ENCODE measurements at places on chromosomes 2 and 18.
A peak's percentile ranks its signal among the peaks of the same experiment; 100 is the strongest.

GRCh38 chr2:73776381-73776780 is 3.5 kb downstream of the DUSP11 start:
- DNase-seq: peak; percentile 56

- DNase-seq: peak; percentile 59
These were observed 901 bp downstream of the ICA1L start for GRCh38 chr2:202870431-202871299.

DNA sequence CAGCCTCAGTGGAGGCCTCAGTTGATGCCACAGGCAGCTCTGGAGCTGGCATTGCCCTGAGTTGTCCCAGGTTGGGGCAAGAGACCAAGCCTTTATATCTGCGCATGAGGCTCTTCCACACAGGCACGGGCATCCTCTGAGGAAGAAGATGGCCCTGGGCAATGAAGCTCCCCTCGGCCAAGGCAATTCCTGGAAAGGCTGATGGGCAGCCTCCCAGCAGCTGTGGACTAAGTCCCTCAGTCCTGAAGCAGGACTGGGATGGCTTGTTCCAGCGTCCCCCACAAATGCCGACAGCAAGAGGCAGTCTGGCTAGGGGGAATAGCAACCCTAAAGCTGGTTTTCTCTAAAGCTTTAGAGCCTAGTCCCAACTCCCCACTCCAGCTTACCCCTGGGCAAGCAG is 90.0 kb downstream of the TFCP2L1 start:
- no peak for DNase-seq

DNA sequence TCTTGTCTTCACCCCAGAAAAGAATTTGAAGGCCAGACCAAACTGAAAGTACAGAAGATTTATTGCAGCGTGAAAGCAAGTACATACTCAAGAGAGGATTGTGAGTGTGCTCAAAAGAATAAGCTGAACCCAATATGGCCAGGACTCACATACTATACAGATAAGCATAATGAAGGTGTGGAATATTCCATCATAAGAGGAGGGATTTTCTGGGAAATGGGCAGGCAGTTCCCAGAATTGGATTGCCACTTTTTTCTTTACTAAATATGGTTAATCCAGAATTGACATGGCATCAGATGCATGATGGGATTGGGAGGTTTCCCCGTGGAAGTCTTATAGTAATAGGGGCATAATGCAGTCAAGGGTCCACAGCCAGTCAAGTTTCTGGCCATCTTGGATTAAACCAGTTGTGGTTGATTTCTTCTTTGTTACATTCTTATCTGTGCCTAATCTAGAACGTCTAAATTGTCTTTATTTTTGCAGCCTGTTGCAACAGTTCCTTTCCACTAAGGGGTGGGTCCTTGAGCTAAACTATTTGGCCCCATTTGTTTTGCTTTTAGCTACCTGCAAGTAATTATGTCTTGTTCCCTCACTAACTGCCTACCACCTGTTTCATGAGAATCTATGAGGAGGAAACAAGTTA is 9.0 kb downstream of the SP140L start:
- DNase-seq: no peak

GRCh38 chr18:36770315-36770946 is 58.4 kb downstream of the TPGS2 start:
- DNase-seq: no peak

DNA sequence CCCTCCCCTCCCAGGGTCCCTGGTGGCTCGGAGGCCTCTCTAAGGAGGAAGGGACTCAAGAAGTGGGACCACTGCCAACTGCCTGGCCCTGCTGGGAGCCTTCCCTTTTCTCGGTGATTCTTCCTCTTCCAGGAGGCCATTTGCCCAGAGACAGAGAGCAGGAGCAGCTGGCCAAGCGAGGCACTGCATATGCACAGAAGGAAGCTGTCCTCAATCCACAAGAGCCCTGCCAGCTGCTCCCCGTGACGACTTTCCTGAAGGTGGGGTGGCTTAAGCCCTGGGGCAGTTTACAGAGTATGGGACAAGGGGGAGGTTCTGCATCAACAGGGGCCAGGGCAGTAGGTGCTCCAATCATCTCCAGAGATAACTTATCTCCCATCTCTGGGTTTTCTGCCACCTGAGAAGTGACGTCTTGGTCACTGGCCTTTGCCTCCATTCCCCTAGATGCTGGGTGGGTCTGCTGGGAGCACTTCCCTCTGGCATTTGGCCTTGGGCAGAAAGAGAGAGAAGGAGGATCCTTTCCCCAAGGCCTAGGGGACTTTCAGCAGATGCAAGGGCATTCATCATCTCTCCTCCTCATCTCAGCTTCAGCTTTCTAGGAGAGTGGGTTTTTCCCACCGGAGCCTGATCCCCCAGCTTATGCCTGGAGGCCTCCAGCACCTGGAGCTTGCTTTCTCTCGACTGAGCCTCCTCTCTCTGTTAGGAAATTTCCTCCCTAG is 28.5 kb downstream of the CIB4 start:
- no peak for DNase-seq

- no peak for DNase-seq
These were observed 88.6 kb downstream of the ACVR1C start for GRCh38 chr2:157540102-157540501.

GRCh38 chr2:102782933-102783332 is 21.1 kb downstream of the TMEM182 start:
- no peak for DNase-seq

DNA sequence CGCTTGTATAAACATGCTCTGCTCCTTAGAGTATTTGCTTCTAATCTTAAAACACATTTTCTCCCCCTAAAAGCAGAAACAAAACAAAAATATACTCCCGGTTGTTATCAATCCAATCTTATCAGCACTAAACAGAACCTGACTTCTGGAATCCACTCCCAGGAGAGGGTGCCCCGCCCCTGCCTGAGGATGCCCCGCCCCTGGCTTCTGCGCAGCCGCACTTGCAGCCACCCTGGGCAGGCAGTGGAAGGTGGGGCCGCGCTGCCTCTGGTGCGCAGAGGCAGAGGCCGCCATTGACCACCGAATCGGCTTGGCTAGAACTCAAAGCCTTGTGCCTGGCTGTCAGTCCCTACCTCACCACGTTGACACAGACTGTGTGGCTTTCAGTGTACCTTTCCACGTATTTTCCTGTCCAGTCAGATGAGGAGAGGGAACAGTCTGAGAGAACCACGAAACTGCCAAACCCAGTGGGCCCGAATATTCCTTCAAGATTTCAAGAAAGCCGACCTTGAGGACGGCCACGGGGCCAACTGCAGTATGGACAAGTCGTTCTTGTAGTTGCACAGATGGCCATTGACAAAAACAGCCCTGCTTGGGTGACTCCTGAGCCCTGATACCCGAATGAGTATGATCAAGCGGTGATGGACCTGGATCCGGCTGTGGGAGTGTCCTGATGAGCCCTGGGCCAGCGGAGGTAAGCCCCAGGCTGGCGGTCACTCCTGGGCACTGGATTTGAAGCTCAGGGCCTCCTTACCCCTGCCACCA is 46.2 kb upstream of the ARHGAP28 start:
- no peak for DNase-seq

GRCh38 chr18:59123588-59124369 is 15.9 kb upstream of the SEC11C start:
- DNase-seq: peak; percentile 96

- no peak for DNase-seq
These were observed 111.9 kb downstream of the HAUS1 start for GRCh38 chr18:46215902-46216723.

DNA sequence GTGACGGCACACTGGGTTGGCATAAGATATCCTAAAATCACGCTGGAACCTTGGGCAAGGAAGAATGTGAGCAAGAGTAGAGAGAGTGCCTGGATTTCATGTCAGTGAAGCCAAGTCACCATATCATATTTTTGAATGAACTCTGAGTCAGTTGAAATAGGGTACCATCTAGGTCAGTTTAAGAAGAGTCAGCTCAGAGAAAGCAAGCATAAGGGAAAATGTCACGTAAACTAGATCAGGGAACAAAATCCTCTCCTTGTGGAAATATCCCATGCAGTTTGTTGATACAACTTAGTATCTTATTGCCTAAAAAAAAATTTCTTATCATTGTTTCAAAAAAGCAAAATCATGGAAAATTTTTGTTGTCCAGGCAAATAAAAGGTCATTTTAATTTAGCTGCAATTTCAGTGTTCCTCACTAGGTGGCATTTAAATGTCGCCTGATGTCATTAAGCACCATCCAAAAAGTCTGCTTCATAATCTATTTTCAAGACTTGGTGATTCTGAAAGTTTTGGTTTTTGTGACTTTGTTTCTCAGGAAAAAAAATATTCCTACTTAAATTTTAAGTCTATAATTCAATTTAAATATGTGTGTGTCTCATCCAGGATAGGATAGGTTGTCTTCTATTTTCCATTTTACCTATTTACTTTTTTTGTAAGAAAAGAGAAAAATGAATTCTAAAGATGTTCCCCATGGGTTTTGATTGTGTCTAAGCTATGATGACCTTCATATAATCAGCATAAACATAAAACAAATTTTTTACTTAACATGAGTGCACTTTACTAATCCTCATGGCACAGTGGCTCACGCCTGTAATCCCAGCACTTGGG is 19.6 kb downstream of the RSAD2 start:
- peak; percentile 34 for DNase-seq

- DNase-seq: no peak
These were observed 94.6 kb downstream of the CDC42EP3 start for GRCh38 chr2:37576831-37577230.

DNA sequence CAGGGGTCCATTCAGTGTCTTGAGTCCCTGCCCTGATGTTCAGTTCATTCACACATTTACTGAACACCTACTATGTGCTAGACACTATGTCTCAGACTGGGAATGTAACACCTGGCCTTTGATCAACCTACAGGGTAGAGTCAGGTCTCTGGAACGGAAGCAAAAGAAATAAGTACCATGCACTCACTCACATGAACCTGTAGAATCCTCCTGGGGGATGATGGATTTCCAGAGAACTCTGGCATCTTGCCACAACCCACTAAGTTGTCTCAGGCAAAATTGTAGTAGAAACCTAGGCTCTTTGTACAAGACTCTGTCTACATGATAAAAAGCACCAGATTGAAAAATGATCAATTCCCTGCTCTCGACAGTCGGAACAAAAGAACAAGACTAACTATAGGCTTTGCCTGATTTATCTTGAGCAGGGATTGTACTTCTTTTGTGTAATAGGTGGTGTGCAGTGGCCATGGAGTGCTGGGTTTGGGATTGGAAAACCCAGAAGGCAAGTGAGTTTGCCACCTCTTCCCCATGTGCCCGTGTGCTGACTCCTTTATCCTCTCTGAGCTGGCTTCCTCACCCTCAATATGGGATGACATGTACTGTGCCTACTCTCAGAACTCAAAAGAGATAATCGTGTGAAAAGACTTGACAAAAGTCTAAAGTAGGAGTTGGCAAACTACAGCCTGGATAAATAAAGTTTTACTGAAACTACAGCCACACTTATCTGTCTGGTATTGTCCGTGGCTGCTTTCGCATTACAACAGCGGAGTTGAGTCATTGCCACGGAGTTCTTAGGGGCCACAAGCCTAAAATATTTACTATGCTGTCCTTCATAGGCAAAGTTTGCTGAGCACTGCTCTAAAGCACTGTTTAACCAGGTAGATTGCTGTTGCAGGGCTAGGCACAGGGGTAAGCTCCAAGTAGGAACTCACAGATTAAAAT is 4.4 kb downstream of the CAPN14 start:
- DNase-seq: peak; percentile 30

DNA sequence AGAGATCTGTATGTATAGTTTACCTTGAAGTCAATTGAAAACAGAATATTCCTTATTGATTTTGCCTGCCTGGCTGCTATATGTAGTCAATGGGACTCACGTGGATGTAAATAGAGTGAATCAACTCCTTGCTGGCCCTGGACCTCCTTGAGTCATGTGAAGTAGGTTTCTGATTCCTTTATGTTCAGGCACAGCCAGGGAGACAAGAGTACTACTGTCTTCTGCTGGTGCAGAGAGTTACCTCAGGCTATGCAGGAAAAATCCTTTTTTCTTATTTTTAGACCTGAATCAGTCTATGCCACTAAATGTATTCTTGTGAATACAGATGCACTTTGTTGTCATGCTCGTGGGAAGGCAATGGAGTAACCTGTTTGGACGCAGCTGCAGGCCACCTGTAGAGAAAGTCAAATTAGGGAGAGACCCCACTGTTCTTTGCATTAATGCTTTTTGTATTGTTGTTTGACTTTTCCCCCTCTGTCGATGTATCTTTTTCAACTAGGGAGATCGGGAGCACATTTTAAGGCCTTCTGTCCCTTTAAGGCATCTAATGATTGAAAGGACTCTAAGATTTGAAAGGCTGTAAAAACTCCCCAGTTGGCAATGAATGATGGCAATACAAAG is 473.9 kb downstream of the ARHGAP15 start:
- DNase-seq: no peak
